ENCODE measurements at places on chromosomes 3 and 15.

DNA sequence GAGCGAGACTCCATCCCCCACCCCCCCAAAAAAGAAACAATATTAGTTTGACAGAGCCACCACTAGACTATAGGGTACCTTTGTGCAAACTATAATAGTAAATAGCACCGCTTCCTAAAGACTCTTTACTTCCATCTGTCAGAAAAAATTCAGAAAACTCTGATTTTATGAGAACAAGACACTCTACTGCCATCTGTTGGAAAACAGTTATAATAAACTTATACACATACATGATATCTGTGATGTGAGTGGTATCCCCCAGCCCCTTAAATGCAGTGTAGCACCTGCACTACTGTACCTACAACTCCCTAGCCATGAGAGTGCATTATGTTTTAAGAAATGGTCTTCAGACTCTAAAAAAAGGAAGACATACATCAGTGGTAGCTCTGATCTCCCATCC lies 47.1 kb upstream of the CTDSPL start:
- no peak for DNase-seq

- DNase-seq, result no peak
Measured at GRCh38 chr15:42461261-42461660, 29.7 kb downstream of the ZNF106 start.

DNA sequence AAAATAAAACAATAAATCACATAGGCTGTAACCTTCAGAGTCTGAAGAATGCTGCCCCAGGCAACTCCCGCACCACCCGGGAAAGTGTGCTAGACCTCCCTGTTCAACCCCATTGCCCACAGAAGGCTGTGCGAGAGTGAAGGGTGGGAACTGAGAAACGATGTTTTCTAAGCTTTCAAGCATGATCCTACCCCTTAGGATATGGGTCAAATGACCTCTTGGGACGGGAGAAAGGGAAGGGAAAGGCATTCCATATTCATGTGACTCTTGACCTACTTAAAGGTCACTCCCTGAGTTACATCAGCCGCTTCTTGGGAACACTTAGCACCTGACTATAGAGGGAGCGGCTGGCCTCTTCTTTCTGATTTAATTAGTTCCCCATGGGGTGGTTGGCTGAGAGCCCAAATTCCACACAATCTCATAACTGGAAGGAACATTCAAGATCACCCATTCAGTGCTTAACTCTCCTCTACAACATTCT lies 114.7 kb upstream of the SLC24A5 start:
- no peak for DNase-seq

DNA sequence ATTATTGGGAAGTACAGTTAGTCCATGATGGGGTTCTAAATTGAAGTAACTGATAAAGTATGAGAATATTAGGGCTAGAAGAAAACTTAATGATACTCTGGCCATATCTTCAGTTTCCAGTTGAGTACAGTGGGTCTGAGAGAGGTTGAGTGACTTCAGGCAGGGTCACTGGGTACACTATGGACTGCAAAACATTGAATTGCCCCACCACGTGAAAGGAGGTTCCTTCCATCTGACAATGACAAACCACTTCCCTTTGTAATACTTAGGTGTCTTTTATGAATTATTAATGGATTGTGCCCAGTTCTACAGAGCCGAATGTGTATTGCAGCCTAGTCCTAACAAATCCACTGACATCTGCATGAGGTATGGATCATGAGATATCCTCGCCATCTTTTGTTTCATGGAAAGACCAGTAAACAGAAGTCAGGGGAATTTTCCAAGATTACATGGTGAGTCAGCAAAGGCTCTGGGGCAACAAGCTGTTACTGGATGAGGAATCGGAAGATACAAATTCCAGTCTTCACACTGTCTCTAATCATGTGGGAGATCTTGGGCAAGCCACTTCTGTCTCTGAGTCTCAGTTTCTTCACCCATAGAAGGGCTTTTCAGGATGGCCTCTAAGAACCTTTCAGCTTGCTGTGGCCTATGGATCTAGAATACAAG lies 66.5 kb upstream of the BCL6 start:
- DNase-seq, result no peak

DNA sequence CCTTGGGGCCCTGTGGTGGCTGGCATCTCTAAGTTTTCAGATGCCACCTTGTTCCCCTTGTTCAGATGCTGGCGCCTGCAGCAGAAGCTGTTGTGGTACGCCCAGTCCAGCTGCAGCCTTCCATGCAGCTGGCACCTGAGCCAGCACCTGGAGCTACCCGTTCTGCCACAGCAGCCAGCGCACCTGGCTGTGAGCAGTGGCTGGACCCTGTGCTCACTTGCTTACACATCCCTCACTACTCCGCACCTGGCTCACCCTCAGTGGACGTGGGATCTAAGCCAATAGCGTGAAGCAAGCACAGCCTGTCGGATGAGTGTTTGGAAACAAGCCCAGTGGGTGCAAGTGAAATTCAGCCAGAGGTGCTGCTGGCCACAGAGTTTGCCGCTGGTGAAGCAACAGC lies 607.5 kb upstream of the BCHE start:
- DNase-seq, result no peak

DNA sequence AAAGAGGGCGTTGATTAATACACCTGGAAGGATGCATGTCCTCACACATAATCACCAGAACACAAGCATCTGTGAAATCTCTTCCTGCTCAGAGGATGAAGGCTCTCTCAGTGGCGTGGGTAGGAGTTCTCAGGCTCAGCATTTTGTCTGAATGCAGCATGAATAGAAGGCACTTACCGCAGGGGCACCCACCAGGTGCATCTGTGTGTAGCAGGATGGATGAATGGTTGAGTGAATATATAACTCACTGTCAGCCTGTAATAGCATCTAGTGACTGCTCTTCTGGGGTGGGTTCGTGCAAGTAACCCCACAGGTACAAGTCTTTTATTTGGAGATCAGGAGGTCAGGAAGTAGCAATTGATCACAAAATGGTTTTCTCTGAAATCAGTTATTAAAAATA lies 143.0 kb downstream of the SQOR start:
- no peak for DNase-seq

DNA sequence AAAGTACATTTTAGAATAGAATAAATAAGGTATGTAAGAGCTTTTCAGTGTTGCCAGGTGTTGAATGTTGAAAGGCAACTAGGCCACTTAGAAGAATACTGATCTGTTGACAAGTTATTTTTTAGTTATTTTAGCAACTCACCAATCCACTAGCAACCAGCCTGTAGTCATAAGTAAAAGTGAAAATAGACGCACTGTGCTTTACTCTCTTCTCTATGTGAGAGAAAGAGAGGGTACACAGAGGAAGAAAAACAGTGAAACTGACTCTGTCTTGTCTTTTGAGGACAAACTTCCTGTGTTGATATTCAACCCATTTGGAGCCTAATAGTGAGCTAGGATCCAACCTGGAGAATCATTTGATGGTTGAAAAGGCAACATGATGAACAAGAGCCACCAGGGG lies 327.1 kb upstream of the GOLIM4 start:
- no peak for DNase-seq

DNA sequence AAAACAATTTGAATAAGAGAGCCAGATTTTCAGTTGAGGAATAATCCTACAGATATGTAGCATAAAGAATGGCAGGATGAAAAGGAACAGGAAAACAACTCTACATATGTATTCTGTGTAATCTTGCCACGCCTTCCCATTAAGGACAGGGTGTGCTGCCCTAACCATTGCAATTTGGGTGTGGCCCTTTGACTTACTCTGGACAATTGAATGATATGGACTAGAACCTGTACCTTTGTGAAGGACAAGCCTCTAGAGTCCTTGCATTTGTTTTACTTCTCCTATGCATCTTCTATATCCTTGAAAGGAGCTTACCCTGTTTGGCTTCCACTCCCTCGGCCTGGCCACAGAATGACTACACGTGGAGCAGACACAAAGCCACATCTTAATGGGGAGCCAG lies 1261.6 kb upstream of the GBE1 start:
- DNase-seq, result no peak

GRCh38 chr3:101036676-101037075 lies 43.5 kb upstream of the ABI3BP start:
- no peak for DNase-seq

GRCh38 chr15:28098360-28098765 lies 752 bp downstream of the OCA2 start:
- no peak for DNase-seq

DNA sequence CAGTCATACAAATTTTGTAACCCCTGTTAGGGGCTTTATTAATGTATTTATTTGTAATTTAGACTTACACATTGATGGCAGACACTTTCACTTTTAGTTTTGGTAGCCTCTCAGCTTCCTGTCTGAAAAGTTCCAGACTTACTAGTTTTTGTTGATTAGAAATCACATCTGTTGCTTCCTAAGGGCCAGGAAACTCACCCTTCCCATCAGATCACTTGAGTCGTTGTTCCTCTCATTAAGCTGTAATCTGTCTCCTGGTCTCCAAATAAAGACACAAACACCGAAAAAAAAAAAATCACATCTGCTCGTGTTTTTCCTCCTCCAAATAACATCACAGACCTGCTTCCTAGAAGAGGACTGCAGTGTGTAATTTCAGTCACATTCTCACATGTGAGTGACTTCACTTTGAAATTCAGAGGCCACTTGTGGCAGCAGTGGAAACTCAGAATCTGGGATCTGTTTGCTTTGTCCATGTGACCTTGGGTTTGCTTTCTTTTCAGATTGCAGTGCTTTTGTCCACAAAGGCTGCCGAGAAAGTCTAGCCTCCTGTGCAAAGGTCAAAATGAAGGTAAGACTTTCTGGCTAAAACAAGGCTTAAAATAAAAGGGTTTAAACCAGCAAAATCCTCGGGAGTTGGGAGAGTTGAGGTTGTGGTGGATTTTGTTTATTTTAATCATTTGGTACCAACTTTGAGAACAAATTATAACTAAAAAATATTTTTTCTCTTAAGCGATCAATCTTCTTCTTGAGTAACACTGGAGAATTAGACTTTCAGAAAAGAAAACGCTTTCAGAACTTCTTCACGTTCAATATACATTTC lies 87.0 kb downstream of the KLHL25 start:
- no peak for DNase-seq

DNA sequence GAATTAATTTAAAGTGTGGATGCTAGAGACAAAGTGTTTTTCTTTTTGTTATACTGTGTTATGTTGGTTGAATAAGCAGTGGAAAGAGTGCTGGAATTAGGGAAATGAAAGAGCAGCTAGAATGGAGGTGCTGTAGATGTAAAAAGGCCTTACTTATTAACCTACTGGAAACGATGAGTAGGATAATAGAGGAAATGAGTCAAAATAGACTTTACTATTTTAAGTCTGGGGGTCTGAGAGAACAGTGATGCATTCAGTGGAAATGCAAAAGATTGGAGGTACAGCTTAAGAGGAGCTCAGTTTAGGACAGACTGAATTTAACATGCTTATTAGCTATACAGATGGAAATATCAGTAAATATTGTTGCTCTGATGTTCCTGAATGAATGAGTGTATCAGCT lies 674.0 kb downstream of the OTOL1 start:
- DNase-seq, result no peak

DNA sequence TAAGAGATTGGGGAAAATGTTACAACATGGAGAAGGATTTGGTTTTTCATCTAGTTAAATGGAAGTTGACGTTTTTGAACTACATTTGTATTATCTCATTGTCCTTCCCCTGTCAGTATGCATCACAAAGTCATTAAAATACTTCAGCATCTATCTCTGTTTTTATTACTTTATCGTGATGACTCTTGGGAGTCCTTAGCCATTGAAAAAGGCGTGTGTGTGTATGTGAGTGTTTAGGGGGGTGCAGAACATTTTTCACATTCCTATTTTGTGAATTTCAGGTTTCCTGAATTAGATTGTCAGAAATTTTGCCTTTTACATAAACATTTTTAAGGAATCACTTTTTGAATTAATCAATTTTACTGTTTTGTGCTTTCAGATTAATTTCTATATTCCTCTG lies 360.6 kb upstream of the SGO1 start:
- no peak for DNase-seq

- no peak for DNase-seq
Measured at GRCh38 chr3:32106929-32107362, 526 bp downstream of the GPD1L start.

DNA sequence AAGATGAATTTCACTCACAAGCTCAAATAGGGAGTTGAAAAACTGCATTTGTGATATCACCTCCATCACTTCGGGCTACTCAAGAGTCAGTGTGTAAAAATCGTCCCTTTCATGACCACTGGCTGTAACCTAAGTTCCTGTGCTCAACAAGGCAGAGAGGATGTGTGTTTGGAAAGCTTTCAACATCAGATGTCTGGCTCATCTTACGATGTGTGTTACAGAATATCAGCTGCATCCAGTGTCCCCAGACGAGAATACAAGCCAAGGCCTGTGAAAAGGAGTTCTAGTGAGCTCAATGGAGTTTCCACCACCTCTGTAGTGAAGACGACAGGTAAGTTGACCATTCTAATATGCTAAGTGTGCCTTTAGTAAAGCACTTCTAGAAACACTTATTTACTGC lies 65.5 kb upstream of the ADAMTSL3 start:
- DNase-seq, result no peak

- DNase-seq, result no peak
Measured at GRCh38 chr15:57427367-57427821, 51.1 kb downstream of the CGNL1 start.

DNA sequence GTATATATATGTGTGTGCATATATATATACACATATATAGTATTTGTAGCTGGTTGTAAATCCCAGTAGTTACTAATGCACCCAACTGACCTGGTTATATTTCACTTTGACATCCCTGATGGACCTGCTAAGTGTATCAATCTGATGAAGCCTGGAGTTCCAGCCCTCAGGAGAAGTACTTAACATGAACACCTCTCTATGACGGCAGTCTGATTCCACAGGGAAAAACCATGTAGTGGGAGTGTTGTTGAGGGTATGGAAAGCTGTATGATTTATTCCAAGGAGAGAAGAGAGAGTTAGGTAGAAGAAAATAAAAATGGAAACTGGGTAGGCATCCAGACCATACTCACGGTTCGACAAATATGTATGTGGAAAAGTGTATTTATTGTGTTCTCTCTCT lies 531.2 kb upstream of the SEMA6D start:
- DNase-seq, result no peak

GRCh38 chr3:156516961-156517360 lies 38.0 kb downstream of the SSR3 start:
- no peak for DNase-seq

- DNase-seq, result peak; percentile 15
Measured at GRCh38 chr3:125585595-125586223, 9.6 kb downstream of the OSBPL11 start.

GRCh38 chr3:197352382-197352781 lies 54.0 kb upstream of the DLG1 start:
- DNase-seq, result no peak

DNA sequence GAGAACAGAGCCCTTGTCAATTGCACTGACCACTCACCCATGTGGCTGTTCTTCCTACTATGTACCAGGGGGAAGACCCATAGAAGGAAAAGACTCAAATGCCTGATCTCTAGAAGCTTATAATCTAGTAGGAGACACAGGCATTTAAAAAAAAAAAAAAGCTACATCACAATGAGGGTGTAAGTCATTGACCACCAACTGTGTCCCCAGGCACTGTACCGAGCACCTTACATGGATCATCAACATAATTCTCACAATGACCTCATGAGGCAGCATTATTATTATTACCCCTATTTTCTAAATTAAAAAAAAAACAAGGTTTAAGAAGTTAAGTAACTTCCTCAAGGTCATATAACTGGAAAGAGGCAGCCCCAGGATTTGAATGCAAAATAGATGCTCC lies 247.4 kb downstream of the SHOX2 start:
- no peak for DNase-seq

Data from activated T-cell treated with anti-CD3 and anti-CD28 coated beads for 4 hours (primary cell).